CD4-positive, alpha-beta T cell treated with Interleukin-1 beta for 1 hour (primary cell): ENCODE measurements at places on chromosomes 7 and 10.

GRCh38 chr7:25054819-25055519 lies 70.1 kb downstream of the CYCS start:
- DNase-seq: no peak

DNA sequence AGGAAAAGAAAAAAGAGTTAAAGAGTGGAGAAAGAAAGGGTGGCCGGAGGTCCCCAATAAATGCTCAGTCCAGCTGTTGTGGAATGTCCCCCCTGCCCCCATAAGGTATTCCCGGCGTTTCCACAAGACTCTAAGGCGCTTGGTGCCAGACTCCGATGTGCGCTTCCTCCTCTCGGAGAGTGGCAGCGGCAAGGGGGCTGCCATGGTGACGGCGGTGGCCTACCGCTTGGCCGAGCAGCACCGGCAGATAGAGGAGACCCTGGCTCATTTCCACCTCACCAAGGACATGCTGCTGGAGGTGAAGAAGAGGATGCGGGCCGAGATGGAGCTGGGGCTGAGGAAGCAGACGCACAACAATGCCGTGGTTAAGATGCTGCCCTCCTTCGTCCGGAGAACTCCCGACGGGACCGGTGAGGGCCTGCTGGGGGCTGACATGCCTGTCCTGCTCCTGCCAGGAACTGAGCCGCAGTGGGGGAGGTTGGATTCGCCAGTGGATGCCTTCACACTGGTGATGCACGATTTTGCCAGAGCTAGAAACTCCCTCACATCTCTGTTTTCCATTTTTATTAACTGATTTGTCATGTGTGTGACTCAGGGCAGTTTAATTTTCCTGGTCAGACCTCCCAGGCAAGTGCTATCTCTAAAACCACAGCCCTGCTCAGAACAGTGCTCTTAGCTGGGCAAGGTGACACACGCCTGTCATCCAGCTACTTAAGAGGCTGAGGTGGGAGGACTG lies 34.2 kb downstream of the TACR2 start:
- no peak for DNase-seq

GRCh38 chr10:124351481-124352220 lies 67.1 kb downstream of the OAT start:
- no peak for DNase-seq

DNA sequence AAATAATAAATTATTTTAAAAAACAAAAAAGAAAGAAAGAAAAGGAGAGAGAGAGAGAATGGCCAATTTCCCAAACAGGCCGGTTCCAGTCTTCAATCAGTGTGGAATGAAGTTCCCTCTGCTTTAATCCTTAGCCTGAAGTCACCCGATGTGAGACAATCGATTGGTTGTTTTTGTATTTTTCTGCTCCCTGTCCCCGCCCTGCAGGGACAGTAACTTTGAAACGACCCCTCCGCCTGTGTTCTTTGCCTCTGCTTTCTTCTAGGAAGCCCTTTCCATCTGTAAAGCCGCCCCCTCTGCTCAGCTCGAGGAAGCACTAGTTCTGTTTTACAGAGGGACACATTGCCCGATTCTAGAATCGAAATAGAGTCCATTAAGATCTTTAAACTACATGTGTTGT lies 33.4 kb downstream of the FOXL3 start:
- DNase-seq: no peak

DNA sequence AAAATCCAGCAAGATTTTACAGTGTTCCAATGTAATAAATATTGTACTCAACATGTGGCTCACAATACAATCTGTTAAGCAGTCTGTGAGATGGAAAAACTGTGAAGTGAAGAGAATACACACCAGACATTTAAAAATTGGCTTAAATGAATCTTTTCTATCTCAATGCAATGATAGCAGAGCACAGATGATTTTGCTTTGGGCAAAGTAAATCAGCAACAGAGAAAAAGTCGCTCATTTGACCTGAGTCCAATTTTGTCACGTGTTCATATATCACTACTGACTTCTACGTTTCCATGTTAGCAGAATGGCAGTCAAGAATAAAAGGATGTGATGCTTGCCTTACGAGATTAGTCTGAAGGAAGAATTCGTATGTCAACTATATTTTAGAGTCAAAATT lies 506.7 kb downstream of the POM121L12 start:
- DNase-seq: no peak

GRCh38 chr10:12334186-12334530 lies 15.2 kb upstream of the CAMK1D start:
- no peak for DNase-seq

- DNase-seq: no peak
Measured at GRCh38 chr7:77306231-77307067, 106.8 kb upstream of the FGL2 start.

DNA sequence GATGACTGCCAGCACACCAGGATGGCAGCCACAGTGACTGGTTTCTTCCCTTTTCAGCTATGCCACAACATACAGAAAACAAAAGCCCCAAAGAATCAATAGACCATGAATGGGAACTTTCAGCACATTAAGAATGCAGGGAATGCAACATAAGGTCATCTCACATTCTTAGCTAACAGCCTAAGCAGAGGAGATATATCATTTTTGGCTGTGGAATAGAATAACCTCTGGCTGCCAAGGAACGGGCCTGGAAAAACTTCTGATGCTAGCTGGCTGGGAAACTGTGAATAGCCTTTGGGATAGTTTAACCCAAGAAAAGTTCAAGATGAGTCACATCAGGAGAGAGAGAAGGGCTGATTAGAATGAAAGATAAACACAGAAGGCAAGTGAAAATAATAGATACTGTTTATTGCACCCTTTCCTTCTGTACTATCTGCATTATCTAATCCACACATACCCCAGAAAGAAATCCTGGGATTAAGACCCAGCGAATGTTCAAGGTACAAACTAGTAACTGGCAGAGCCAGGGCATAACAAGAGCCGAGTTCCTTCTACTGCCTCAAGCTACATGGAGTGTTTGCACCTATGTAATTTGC lies 169.2 kb downstream of the SEMA3A start:
- DNase-seq: no peak

DNA sequence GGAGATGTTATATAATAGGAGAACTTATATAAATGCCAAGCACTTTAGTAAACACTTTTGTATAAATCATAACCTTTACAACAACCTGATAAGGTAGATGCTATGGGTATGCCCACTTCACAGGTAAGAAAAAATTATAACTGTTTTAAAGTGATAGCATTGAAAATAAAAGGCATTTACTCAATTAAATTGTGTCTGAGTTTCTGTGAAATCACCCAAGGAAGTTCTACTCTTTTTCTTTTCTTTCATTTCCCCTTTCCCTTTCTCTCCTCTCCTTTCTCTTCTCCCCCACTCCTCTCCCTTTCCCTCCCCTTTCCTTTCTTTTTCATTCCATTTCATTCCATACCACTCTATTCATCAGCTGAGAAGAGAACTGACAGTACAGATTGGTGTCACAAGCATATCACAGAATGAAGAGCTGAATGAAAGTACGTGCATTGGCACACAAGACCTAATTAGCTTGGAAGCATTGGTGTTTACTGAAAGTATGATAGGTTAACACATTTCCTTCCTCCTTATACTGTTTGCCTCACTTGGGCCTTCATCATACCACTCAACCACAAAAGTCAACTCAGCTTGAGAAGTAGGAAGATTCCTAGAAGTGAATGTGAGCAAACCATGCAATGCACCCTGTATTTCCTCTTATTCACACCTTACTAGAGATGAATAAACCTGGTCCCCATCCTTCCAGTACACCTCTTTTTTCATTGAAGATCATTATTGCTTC lies 117.9 kb upstream of the AGR3 start:
- no peak for DNase-seq

DNA sequence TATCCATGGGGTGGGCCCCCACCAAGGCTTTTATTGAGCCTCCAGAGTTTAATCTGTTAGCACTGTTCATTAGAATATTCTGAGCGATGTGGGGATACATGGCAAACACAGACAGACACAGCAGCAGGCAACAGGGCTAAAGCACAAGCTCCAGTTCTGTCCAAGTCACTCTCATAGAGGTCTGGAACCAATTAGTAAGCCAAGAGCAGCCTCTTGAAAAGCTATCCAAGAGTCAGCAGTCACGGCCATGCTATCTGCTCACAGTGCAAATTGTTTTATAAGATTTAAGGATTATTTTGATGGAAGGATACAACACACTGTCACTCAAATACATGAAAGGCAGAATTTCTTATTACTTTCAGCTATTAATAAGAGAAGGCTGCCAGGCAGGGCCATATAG lies 86.4 kb upstream of the DGKB start:
- no peak for DNase-seq

DNA sequence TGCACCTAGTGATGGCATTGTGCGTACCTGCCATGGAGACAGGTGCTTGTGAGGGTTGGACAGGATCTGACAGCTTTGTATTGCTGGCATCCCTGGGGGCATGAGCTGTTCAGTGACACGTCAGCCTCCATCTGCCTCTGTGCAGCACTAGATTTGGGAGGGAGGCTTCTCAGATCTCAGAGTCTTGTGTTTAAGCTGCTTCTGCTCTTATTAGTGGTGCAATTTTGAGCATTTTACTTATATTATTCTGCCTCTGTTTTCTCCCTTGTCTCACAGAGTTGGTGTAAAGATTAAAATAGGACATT lies 5.1 kb downstream of the ARHGAP22 start:
- DNase-seq: no peak

DNA sequence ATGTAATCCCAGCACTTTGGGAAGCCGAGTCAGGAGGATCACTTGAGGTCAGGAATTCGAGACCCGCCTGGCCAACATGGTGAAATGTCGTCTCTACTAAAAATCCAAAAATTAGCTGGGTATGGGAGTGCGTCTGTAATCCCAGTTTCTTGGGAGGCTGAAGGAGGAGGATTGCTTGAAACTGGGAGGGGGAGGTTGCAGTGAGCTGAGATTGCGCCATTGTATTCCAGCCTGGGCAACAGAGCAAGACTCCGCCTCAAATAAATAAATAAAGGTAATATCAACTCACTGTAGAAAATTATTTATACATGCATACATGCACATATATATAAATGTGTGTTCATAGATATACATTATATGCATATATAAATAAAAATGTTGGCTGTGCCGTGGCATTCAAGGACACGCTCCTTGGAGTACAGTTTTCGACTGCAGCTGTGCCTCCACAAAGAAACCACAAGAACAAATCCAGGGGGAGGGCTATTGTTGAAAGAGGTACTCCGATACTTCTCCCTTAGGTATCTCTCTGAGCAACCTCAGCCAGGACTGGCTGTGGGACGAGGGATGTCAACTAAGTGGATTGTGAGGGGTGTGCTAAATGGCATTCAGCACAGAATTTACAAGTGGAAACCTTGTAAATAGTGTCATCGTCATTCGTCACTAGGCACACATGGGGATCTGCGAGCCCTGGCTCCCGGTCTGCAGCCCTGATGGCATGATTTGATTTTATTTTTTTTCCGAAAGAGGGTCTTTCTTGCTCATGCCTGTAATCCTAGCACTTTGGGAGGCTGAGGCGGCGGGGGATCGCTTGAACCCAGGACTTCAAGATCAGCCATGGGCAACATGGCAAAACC lies 49.3 kb downstream of the HIP1 start:
- no peak for DNase-seq

- no peak for DNase-seq
Measured at GRCh38 chr10:71572962-71573361, 146.6 kb downstream of the C10orf105 start.

DNA sequence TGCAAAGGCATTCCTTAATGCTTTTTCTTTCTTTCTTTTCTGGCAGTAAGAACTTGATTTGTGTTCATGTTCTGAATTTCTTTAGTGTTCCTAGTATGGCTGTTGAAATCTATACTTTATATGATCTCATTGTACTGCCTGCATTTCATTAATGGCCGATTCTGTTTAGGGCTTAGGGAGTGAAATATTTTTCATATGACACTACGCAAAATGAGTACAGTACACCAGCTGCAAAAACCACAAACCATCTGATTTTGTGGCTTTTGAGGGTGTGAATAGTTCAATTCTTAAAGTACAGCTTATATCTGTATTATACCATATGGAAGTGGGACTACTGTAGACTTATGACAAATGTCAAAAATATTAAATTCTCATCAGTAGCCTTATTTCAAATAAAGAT lies 69.1 kb upstream of the FOXP2 start:
- DNase-seq: no peak

GRCh38 chr7:258476-259190 lies 31.3 kb upstream of the FOXL3 start:
- no peak for DNase-seq

DNA sequence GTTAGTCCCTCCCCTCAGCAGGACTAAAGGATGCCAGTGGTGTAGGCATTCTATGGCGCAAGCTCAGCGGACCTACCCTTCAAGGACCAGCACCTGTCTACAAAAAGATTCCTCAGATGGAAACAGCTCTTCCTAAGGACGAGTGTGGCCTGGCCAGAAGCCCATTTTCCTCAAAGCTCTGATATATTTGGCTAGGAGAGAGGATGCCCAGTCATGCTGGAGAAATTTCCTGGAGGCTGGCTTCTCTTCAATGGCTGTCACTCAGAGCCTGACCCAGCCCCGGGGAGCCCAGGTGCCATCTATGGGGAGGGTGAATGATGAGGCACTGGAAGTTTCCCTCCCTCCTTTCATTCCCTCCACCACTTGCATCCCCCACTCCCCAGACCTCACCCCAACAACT lies 111.5 kb downstream of the PLXNA4 start:
- no peak for DNase-seq

DNA sequence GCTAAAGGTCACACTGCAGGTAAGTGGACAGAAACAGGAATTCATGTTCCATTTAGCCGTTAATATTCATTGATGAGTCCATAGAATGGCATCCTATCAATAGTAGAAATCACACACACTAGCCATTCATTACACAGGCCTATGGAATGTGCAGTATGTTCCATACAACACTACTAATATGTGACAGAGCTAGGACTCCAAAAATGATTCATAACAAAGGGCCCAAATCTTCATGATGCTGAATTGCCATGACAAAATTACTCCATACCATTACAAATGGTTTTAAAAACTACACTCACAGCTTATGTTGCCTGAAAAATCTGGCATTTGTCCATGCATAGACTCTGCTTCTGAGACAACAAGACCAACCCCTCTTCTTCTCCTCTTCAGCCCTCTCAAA lies 549.1 kb downstream of the XPNPEP1 start:
- DNase-seq: no peak

DNA sequence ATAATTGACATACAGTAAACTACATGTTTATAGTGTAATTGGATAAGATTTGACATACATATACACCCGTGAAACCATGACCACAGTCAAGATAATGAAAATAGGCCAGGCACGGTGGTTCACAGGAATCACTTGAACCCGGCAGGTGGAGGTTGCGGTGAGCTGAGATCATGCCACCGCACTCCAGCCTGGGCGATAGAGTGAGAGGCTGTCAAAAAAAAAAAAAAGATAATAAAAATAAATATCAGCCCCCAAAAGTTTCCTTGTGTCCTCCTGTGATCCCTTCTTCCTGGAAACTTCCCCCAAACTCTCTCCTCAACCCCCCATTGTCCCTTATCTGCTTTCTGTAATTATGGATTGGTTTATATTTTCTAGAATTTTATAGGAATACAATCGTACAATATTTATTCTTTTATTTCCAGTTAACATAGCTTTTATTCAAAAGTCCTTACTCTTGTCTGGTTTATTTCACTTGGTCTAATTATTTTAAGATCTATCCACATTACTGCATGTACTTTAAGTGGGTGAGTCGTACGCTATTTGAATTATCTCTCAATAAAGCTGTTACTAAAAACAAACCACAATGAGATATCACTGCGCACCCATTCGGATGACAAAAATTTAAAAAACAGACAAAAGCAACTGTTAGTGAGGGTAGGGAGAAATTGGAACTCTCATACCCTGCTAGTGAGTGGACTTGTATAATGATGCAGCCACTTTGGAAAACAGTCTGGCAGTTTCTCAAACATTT lies 30.1 kb upstream of the TNPO3 start:
- DNase-seq: no peak

- DNase-seq: peak; percentile 74
Measured at GRCh38 chr10:7410862-7411670, at the start of gene SFMBT2. TSS of gene SFMBT2 (minus strand) at chr10:7411034. CDS start at chr10:7381898, 29,136 bp downstream.

- DNase-seq: no peak
Measured at GRCh38 chr10:42878134-42878820, 95.7 kb downstream of the BMS1 start.
